A673 (cell line): ENCODE measurements at places on chromosomes 3 and 15. TPM values are rescaled to one million over a fixed set of nuclear protein-coding genes. Genes with fewer than 3 reads are reported as not detected.

Gene CGNL1
- total RNA-seq = 0.58 and 1.1 TPM in 2 replicates

Gene NMB
- total RNA-seq = 15.1 and 15.3 TPM in 2 replicates

Gene CCDC39
- total RNA-seq = not detected in 2 replicates

Gene SCAANT1
- total RNA-seq = not detected in 2 replicates

Gene FAM107A
- total RNA-seq = not detected in 2 replicates

Gene FHIT
- total RNA-seq = not detected in 2 replicates

Gene ADCY5
- total RNA-seq = 0.21 and 0.22 TPM in 2 replicates

Gene APOD
- total RNA-seq = 0.50 TPM in 1 of 2 replicates, not detected in the other

Gene NUSAP1
- 205 and 221 TPM in 2 replicates for total RNA-seq

Gene ACKR4
- not detected in 2 replicates for total RNA-seq

Gene SH3BP5
- total RNA-seq = 20.3 and 22.5 TPM in 2 replicates

Gene SLC35G2
- total RNA-seq = 25.0 and 26.4 TPM in 2 replicates

Gene CPA3
- total RNA-seq = not detected in 2 replicates

Gene ACTRT3
- total RNA-seq = 1.3 and 2.3 TPM in 2 replicates

Gene SLC25A20
- 4.1 and 4.9 TPM in 2 replicates for total RNA-seq

Gene TGM5
- not detected in 2 replicates for total RNA-seq

Gene EPHA6
- total RNA-seq = not detected in 2 replicates

Gene FAM162A
- 54.7 and 58.1 TPM in 2 replicates for total RNA-seq

Gene MORC1
- 0.68 and 0.88 TPM in 2 replicates for total RNA-seq

Gene RYR3
- not detected in 2 replicates for total RNA-seq

Gene COL6A5
- 0.11 and 0.32 TPM in 2 replicates for total RNA-seq

Gene ZNF774
- total RNA-seq = 1.5 and 5.4 TPM in 2 replicates

Gene CTDSPL2
- total RNA-seq = 98.6 and 99.7 TPM in 2 replicates

Gene BSN
- 1.1 and 1.4 TPM in 2 replicates for total RNA-seq

Gene PAK6
- 0.84 and 1.5 TPM in 2 replicates for total RNA-seq

Gene ROPN1
- total RNA-seq = not detected in 2 replicates

Gene OR5H14
- not detected in 2 replicates for total RNA-seq

Gene SYNM
- total RNA-seq = 2.6 and 2.7 TPM in 2 replicates

Gene ADAMTSL3
- total RNA-seq = 0.95 and 2.3 TPM in 2 replicates

Gene GPR149
- total RNA-seq = not detected in 2 replicates

Gene PLOD2
- 34.6 and 35.2 TPM in 2 replicates for total RNA-seq

Gene KBTBD12
- not detected in 2 replicates for total RNA-seq

Gene POMGNT2
- total RNA-seq = 6.5 and 7.6 TPM in 2 replicates
